Smooth muscle cell of the coronary artery (primary cell): ENCODE measurements at places on chromosomes 5 and 9. TPM values are rescaled to one million over a fixed set of nuclear protein-coding genes. Genes with fewer than 3 reads are reported as not detected.

The ORM2 gene
- not detected in 2 replicates for total RNA-seq

The GABRA6 gene
- not detected in 2 replicates for total RNA-seq

The PCA3 gene
- not detected in 2 replicates for total RNA-seq

The UBAC1 gene
- 27.0 and 31.4 TPM in 2 replicates for total RNA-seq

The COX7C gene
- 205 and 278 TPM in 2 replicates for total RNA-seq

The ADAMTSL2 gene
- under 0.01 and 0.12 TPM in 2 replicates for total RNA-seq

The GADD45G gene
- total RNA-seq: 0.08 and 3.3 TPM in 2 replicates

The ZNF462 gene
- total RNA-seq: 13.4 and 15.3 TPM in 2 replicates

The SLC6A19 gene
- not detected in 2 replicates for total RNA-seq

The LHX3 gene
- total RNA-seq: not detected in 2 replicates

The SREK1IP1 gene
- 7.3 and 8.6 TPM in 2 replicates for total RNA-seq

The ANKRD18A gene
- total RNA-seq: under 0.01 TPM in 1 of 2 replicates, not detected in the other

The PLAC8L1 gene
- total RNA-seq: not detected in 2 replicates

The GRM6 gene
- total RNA-seq: not detected in 2 replicates

The ZNF474 gene
- 0.23 TPM in 2 replicates for total RNA-seq

The ADGRD2 gene
- not detected in 2 replicates for total RNA-seq

The GPR150 gene
- 0.45 TPM in 1 of 2 replicates, not detected in the other for total RNA-seq

The SHB gene
- 4.8 and 28.8 TPM in 2 replicates for total RNA-seq

The ZNF483 gene
- total RNA-seq: 0.60 and 2.3 TPM in 2 replicates

The ADAMTS16 gene
- total RNA-seq: 0.12 TPM in 1 of 2 replicates, not detected in the other

The SARDH gene
- total RNA-seq: 1.2 and 4.3 TPM in 2 replicates
